T47D (cell line): ENCODE measurements at places on chromosomes 11 and 22.
A peak's percentile ranks its signal among the peaks of the same experiment; 100 is the strongest.

- no peak for DNase-seq
These were observed 93.0 kb downstream of the UVRAG start for GRCh38 chr11:75907906-75908527.

- no peak for DNase-seq
These were observed 32.8 kb upstream of the SLC22A12 start for GRCh38 chr11:64558065-64558745.

- DNase-seq: no peak
These were observed 812 bp downstream of the JAM3 start for GRCh38 chr11:134069426-134070341.

DNA sequence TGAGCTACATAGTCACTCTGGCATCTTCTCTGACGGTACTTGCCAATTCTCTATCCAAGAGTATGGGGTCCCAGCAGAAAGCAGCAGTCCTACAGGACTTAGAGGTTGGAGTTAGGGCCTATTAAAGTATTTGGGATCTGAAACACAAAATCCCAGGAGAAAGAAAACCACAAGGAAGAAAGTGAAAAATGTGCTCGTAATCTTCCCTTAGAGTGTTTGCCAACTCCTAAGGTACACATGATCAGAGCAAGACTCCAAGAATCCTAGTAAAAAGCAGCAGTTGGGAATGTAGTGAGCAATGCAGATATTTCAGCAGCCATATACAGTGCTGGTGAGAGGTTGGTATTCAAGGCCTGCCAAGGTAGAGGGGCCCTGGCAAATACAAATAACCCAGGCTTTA, 71.6 kb downstream of the EXT2 start:
- DNase-seq: no peak

GRCh38 chr11:68315171-68315920, 3.0 kb downstream of the LRP5 start:
- DNase-seq: no peak

GRCh38 chr22:49547751-49548239, 279.9 kb downstream of the BRD1 start:
- DNase-seq: no peak

DNA sequence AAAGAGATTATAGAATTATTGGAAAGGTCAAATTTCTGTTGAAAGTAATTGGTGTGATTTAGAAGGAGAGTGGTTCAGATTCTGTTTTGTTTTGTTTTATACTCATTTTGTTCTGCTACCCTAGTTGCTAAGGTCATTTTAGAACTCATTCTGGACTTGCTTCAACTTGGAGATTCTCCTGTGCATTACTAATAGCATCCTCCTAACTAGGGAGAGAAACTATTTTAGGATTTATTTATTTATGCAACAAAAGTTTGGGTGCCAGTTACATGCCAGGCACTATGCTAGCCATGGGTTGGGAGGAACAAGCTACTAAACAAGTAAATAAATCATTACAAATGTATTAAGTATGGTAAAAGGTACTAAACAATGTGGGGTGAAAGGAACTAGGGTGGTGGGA, 84.0 kb downstream of the YAP1 start:
- DNase-seq: no peak

GRCh38 chr11:64232967-64233315, 1.4 kb upstream of the VEGFB start:
- no peak for DNase-seq

- DNase-seq: no peak
These were observed 18.8 kb downstream of the APOL4 start for GRCh38 chr22:36182857-36183256.

GRCh38 chr11:64164392-64165312, 1.3 kb downstream of the MACROD1 start:
- DNase-seq: peak; percentile 74

GRCh38 chr11:2531277-2531986, 86.6 kb downstream of the KCNQ1 start:
- DNase-seq: peak; percentile 47

DNA sequence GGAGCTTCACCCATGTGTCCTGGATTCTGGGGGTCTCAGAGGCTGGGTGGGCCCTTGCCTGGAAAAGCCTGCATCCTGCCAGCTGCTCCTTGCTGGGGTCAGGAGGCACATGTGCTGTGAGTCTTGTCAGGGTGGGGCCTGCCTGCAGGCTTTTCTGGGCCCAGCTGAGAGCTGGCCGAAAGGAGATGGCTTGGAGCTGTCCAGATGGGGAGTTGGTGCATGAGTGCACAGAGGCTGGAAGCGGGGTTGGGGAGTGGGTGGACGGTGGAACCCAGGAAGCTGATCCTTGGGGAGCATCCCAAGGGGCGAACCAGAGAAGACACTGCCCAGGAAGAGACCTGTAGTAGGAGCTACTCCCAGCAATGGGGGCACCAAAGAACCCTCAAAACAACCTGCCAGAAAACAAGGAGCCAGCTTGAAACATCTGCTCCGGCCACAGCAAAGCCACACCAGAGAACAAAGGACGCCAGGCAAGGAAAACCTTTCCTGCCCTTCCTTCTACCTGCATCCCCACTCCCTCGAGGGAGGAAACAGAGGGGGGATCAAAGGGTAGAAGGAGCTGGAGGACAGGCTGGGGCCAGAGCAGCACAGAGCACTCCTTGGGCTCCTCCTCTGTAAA, 8.2 kb upstream of the KCTD17 start:
- no peak for DNase-seq

- DNase-seq: no peak
These were observed 6.1 kb downstream of the FJX1 start for GRCh38 chr11:35624316-35624715.

DNA sequence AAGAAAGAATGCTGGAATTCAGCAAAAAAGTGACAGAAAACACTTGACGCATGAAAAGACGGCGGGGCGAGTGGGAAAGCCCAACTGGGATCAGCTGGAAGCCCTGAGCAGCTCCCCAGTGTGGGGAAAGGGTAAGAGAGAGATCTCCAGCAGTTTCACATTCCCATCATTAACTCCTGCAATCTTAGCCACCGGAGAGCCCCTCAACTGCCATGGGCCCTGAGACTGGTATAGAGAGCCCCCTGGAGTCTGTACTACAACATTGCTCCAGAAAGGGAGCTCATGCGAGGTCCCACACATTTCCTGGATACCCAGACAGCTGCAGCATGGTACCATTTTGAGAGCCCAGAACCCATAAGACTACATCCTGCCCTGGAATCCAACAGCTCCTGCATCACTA, 31.1 kb downstream of the MRGPRX4 start:
- DNase-seq: no peak

DNA sequence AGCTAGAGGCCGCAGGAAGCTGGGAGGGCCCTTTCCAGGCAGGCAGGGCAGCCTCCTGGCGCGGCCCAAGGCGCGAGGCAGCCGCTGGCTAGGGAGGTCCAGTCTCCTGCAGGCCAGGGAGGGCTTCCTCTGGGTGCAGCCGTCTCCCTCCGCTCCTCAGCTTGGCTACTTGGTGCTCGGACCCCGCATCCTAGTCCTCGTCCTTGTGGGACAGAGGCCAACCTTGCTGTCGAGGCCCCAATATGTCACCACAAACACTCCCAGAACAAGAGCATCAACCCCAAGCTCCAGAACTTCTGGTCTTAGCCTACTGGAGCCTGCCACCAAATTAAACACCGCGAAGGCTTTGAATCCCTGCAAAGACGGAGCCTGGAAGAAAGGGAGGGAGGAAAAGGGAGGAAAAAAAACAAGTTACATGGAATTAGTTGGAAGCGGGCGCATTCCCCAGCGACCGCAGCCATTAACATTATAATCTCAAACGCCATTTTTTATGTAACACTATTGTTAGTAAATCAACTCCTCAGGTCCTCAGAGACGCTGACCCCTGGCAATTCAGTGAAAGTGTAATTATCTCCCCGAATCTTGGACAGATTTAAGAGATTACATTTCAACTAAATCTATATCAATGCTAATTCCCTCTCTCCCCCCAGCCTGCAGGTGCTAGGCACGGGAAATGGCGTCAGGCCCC, 12.7 kb upstream of the PAX6 start:
- no peak for DNase-seq

- DNase-seq: peak; percentile 6
These were observed 2.2 kb upstream of the TOP3B start for GRCh38 chr22:21984793-21985192.

DNA sequence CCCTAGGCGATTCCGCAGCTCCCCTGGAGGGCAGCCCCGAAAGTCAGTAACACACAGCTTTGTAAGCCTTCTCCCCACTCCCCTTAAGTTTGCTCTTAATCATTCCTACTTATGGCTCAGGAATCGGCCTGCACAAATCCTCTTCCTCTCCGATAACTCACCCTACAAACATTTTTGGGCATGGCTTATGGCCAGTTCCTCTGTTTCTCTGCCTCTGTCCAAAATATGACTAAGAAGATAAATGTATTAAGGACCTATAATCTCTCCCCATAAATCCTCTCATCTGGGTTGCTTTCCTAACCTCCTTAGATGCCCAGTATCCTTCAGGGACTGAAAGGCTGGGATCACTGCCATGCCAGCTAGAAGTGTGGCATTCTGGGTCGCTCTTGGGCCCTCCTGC, 41.0 kb downstream of the PAMR1 start:
- DNase-seq: no peak

- DNase-seq: no peak
These were observed 37.3 kb downstream of the PARVG start for GRCh38 chr22:44218071-44218470.

- no peak for DNase-seq
These were observed 1.5 kb downstream of the IFITM5 start for GRCh38 chr11:297586-298405.

DNA sequence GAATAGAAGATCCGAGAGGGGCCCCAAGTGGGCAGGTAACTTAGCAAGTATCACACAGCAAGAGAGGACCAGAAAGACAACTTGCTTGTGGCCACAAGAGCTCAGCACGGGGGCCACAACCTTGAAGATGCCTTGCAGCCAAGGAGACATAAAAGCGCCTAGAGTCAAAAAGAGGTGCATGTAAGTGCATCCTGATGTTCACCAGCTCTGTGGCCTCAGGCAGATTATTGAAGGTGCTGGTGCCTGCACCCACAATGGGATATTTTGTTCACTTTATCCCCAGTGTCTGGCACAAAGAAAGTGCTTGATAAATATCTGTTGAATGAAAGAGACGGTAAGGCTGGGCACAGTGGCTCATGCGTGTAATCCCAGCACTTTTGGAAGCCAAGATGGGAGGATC, 106.0 kb upstream of the ASPHD2 start:
- DNase-seq: no peak

DNA sequence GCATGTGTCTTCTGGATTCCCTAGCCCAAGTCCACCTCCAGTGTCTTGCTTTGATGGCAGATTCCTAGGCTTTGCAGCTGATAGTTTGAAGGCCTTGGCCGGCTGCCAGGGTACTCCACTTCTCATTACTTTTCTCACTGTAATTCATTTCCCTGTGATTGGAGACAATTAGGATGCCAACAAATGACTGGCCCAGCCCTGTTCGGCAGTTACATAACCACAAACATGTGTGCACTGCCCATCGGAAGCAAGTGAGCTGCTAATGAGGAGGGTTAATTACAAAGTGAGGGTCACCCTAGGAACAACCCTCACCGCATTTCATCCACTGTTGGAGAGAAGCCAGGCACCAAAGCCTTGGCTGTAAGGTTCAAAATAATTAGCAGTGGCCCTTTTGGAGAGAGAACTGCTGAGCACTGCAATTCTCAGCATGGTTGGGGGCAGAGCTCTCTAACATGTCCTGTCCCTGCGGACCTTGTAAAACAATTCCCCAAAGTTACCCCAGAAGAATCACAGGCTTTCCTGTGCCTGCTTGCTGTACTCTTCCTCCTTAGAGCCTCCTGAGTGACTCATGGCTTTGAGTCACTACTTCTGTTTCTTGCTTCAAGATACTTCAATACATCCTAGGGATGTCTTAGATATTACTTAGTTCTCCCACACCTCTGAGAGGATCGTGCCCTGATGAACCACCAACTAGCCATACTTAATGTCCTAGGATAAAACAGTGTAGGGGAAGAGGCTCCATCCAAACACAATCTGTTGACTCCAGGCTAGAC, 109.7 kb upstream of the GALNT18 start:
- DNase-seq: no peak

DNA sequence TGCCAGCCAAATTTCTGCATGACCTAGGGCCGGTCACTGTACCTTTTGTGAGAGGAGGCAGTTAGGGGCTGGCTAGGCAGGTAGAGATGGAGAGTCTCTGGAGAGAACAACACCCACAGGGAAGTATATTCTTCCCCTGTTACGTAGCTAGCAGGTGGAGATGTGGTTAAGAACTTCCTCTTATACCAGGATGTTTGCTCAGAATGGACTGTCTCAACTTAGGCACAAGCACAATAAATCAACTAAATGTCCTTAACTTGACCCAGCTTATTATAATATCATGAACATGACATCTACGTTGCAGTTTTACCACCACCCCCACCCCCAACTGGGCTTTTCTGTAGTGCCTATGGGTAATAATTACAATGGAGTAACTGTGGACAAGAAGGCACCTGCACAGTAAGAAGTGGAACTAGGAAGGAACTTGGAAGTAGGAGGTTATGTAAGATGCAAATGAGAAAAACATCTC, 60.7 kb upstream of the MPEG1 start:
- peak; percentile 94 for DNase-seq

DNA sequence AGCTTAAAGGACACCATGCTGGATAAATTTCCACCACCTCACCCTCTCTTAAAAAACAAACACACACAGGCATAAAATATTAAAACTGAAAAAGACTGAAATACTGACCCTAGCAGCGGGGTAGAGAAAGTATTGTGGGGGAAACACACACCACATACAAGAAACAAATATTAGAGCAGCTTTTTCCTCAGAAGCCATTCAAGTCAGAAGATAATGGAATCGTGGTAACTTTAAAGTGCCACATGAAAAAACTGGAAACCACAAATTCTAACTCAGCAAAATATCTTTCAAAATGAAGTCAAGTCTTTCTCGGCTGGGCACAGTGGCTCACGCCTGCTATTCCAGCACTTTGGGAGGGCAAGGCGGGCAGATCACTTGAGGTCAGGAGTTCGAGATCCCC, 223.2 kb downstream of the DYNC2H1 start:
- no peak for DNase-seq

DNA sequence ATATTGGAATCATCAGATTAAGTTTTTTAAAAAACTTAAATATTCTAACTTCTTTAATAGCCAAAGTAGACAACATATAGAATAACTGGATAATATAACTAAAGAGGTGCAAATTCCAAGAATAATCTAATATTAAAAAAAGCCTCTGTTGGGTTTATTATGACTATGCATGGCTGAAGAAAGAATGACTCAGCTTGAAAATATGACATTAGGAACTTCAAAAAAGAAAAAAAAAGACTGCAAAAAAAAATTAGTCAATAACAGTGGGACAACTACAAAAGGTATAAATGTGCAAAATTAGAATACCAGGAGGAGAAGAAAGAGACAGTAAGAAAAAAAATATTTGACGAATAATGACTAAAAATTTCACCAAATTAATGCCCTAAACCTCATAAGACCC, 1178.0 kb downstream of the JRKL start:
- no peak for DNase-seq
